ENCODE measurements at places on chromosomes 5 and 9. TPM values are rescaled to one million over a fixed set of nuclear protein-coding genes. Genes with fewer than 3 reads are reported as not detected.

GRCh38 chr9:100406962-100407361 is 20.0 kb upstream of the MSANTD3 start:
- no peak for DNase-seq

DNA sequence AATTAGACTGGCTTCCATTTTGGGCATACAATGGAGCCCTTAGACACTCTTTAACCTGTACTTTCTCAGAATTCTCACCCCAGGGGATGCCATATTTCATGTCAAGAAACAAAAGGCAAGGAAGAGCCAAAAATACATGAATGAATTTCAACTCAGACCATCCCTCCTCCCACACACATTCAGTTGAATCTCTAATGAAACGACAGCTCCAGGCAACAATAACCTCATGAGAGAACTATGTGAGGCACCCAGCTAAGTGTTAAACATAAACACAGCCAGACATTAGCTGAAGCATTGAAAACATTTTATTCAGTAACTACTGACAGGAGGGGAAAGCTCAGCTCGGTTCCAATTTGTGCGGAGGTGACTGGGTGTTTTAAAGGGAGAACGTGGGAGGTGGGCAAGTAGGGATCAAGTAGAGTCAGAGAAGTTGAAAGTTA is 1359.1 kb upstream of the CDH9 start:
- no peak for DNase-seq

DNA sequence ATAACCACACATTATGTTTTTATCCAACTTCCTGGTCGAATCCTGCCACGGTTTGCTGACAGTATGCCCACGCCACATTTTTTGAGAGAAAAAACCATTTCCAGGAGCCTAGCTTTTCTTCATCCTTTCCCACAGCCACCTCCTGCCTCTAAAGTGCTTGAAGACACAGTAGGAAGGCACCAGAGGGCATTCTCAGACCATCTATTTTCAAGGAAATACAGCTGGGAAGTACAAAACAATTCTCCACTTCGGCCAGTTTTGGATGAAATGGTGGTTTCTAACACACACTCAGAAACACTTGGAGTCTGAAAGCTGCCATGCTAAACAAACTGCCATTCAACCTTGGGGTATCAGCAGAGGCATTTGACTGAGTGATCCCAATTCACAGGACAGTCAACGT is 86.3 kb upstream of the RPS23 start:
- DNase-seq: no peak

GRCh38 chr5:40288800-40289485 is 390.8 kb upstream of the PTGER4 start:
- no peak for DNase-seq

GRCh38 chr9:121989010-121989409 is 104.1 kb downstream of the TTLL11 start:
- no peak for DNase-seq

DNA sequence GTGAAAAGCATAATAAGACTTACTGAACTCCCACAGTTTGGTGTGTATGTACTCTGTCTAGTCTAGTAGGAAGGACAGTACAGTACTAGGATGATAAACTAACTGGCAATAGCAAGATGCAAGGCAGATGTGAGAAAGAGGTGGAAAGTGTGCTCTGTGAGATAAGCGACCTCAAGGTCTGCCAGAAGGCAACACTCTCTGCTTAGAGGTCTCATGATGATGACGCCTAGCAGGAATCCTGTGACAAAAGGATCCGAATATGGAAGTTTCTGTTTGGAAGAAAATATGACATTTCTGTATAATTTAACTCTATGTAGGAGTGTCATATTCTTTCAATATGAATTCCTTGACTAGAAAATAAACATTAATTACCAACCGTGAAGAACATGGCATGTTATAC is 112.2 kb downstream of the PLPPR1 start:
- no peak for DNase-seq

DNA sequence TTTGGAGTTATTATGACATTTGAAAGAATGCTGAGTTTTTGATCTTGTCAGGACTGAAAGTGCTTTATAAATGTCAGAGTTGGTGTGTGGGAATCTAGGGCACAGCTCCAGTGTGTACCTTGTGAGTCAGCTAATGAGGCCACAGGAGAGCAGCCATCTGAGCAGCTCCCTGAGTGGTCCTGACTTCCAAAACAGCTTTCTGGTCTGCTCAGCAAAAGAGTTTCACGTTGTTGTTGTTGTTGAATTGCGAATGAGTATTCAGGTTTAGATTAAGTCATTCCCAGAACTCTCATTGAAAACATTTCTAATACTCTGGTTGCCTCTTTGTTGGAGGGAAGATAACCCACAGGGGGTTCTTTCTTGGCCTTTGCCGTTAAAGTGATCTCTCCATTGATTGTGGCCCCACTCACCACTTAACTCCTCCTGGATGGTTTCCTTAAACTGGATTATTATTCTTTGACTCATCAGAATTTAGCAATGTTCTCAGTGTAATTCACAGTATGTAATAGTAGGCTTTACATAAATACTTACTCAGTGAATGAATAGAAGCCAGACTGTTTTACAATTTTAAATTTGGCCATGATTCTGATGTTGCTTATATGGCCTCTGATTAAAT is 125.1 kb upstream of the SGCD start:
- DNase-seq: no peak

DNA sequence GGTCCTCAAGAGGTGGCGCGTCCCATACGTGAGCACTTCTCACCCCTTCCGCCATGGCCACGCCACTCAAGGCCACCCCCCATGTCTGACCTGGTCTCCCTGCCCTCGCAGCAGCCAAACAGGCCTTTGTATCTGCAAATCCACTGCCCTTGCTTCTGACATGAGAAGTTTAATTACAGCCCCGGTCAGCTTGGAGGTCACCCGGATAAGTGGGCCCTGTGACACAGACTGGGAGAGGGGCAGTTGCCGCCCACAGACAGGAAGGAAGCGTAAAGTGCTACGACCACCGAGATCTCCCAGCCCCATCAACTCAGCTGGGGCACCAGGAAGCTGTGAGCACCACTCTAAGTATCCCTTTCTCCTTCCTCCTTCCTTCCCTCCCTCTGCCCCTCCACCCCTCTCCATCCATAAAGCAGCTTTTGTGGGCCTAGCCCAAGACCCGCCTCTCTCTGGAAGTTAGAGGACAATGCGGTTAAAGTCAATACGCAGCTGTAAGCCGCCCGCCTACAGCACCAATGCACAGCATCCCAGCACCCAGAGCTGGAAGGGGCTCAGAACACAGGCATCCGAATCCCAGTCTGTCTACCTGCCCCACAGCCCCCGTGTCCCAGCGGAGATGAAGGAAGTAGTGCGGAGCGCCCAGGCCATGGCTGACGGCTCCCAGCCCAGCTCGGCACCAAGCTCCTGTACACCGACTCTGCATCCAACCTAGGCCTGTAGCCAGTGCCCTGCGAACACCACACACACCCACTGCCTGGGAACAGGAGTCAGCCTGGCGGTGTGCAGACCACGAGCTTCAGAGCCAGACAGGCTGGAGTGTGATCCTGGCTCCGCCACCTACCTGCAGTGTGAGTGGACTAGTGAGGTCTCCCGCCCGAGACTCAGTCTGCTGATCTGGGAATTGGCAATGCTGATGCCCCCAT is 44.8 kb upstream of the RNF130 start:
- no peak for DNase-seq

- DNase-seq: no peak
Measured at GRCh38 chr9:5352637-5353248, 13.1 kb upstream of the RLN1 start.

The WDR31 gene
- total RNA-seq: 3.0 TPM

The SLC1A1 gene
- total RNA-seq: 23.1 TPM

The ADAMTS13 gene
- total RNA-seq: 21.4 TPM

The NEUROG1 gene
- not detected for total RNA-seq

The RLN2 gene
- total RNA-seq: not detected

The SREK1 gene
- 24.2 TPM for total RNA-seq

The HAND1 gene
- total RNA-seq: not detected

The UGT3A2 gene
- 0.18 TPM for total RNA-seq

The NIPAL4 gene
- total RNA-seq: not detected

Data from left lobe of liver (tissue), 2 donors.